ENCODE measurements at places on chromosomes 4 and X.

DNA sequence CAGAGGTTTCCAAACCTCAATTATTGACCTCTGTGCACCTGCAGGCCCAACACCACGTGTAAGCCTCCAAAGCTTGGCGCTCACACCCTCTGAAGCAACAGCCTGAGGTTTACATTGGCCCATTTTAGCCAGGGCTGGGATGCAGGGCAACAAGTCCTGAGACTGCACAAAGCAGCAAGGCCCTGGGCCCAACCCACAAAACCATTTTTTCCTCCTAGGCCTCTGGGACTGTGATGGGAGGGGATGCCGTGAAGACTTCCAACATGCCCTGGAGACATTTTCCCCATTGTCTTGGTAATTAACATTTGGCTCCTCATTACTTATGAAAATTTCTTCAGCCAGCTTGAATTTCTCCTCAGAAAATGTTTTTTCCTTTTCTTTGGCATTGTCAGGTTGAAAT lies 54.9 kb upstream of the CNKSR2 start:
- DNase-seq = no peak

DNA sequence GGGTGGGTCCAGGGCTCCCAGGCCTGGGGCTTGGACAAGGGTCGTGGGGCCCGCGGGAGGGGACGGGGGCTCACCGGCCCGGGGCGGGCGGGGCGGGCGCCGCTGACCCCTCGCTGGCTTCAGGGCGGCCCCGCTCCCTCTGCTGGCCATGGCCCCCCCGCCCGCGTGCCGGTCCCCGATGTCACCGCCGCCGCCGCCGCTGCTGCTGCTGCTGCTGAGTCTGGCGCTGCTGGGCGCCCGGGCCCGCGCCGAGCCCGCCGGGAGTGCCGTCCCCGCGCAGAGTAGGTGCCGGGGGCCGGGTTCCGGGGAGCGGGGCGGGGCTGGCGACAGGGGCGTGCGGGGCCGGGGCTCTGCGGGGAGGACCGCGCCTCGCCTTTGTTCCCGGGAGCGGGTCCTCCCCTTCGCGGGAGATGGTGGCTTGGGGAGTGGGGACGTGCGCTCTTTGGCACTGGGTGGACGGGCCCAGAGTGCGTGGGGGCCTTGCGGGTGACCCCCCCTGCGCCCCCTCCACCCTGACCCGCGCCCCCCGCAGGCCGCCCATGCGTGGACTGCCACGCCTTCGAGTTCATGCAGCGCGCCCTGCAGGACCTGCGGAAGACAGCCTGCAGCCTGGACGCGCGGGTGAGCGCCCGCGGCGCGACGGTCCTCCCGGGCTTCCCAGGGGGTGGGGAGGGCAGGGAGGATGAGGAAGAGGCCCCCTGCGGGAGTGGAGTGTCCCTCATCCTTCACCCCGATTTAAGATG lies 16.8 kb upstream of the NAT8L start:
- DNase-seq = no peak

GRCh38 chrX:148574237-148574973 lies 74.0 kb downstream of the AFF2 start:
- no peak for DNase-seq

DNA sequence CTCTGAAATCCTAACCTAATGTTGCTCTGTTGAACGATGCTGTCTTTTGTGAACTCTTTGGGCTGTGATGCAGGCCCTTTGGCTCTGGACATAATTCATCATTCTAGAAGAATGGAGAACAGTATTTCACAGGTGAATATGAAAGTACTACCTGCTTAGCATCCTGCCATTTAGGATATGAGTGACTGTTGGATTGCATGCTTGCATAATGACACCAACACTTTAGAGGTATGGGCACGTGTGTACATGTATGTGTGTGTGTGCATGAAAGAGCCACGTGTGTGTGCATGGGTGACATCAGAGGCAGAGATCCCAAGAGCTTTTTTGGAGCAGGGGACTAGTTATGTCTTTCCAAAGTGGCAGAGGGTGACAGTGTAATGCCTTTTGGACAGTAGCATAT lies 70.2 kb upstream of the ZNF518B start:
- DNase-seq = no peak

- no peak for DNase-seq
Measured at GRCh38 chr4:94298725-94299252, 43.8 kb downstream of the HPGDS start.

DNA sequence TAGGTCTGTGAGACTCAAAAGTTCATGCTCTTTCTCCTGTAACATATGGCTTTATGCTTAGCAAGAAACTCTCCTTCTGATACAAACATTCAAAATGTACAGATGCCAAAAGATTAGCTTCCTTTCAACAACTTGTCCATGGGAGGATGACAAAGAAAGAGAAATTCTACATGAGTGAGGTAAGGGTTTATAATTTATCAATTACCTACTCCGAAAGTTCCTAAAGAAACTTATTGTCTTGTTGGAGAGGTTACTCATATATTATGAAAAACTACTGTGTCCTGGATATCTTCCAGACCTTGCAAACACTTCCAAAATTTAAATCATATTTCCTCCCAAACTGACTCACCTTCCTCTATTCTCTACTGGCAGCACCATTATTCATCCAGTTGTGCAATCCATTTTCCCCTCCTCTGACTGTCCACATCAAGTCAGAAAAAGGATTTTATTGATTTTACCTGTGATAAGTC lies 65.1 kb downstream of the ENPEP start:
- DNase-seq = peak; percentile 94

DNA sequence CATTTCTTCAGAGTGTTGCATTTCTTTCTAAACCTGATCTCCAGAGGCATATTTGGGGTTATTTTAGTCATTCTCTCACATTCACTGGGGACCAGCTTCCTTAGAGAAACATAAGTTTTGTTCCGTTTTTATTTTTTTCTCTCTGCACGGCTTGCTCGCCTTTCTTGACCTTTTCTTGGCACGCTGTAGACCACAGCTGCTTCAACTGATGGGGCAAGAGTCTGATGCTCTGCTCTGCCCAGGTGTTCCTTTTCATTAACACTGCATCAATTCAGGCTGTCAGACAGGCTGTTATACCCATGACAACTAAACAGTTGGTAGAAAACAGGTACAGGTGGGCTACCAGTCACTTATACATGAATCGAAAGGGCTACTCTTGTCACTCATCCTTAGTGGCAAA lies 682.2 kb upstream of the DIAPH2 start:
- DNase-seq = peak; percentile 53

- DNase-seq = no peak
Measured at GRCh38 chr4:32744211-32744610, 2024.0 kb downstream of the PCDH7 start.

DNA sequence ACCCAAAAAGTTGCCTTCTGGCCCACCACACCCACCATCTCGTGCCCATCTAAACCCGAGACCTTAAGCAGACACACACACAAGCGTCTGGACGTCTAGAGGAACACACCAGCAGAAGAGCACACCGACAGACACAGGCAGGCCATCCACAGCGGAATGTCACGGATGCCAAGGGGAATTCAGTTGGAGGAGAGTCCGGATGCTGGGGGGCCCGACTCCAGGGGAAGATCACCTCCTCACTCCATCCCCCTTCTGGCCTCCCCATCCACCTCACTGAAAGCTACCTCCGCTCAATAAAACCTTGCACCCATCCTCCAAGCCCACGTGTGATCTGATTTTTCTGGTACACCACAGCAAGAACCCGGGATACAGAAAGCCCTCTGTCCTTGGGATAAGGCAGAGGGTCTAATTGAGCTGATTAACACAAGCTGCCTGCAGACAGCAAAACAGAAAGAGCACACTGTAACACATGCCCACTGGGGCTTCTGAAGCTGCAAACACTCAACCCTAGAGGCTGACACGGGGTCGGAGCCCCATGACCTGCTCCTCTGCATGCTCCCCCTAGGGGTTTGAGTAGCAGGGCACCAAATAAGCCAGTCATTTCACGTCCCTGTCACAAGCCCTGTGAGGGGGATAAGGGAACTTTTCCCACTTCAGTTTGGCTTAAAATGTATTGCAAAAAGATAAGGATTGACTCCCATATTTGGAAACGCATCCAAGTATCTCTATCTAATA lies 339.6 kb upstream of the PCDH10 start:
- no peak for DNase-seq

GRCh38 chrX:66020631-66021334 lies 19.1 kb downstream of the VSIG4 start:
- no peak for DNase-seq

DNA sequence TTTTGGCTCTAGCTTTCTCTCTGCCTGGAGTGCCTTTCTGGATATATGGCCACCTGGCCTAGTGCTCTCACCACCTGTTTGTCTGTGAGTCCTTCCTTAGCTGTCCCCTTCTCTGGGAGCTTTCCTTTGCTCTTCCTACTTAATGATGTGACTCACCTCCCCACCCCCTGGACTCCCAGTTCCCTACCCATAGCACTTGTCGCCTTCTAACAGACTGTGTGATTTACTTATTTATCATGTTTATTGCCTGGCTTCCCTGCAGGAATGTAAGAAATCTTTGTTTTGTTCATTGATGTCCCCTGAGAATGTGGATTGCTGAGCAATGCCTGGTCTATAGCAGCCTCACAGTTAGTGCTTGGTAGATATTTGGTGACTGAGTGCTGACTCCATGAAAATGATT lies 18.9 kb downstream of the ADD1 start:
- DNase-seq = peak; percentile 47

DNA sequence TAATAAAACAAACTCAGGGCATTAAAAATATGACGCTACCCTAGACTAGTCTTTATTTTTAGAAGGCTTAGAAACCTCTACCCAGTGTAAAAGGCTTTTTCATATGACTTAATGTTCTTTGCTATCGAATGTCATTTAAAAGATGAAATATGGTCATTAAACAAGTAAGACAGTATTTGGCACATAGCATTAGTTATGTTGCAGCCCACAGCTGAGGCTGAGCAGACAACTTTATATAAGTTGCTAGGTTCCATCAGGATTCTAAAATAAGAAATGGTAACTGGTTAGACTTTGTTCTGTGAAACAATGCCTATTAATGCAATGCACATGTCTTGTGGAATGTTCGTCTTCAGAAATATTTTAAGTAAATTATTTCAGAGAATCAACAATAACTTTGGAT lies 10.4 kb upstream of the PRSS12 start:
- no peak for DNase-seq

DNA sequence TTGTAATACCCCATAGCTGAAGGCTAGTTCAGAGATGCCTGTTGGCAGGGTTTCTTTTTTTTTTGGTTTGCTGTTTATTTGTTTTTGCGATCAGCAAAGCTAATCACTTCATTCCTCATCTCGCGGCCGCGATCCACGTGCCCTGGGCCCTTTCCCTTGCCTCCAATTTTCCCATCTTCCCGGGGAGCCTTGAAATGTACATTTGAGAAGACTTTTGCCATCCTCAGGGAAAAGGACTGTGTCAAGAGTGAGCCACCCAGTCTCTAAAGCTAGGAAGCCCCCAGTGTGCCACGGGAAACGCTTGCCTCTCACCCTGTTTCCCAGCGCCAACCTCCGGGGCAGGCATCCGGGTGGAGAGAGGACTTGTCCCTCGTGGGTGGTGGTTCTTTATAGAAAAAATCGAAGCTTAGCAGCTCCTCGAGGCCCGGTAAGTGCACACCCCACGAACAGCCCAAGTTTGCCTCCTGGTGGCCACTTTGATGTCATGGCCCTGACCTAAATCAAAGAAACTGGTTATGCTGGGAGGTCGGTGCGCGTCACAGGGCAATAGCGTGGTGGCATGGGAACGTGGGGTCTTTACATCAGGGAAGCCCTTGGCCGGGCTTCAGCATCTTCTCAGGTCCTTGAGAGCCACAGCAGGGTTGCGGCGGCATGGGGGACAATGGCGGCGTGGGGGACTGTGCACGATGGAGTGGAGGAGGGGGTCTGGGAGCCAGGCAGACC lies 42.0 kb downstream of the MAP7D3 start:
- peak; percentile 55 for DNase-seq
